Stimulated activated CD8-positive, alpha-beta memory T cell treated with anti-CD3 and anti-CD28 coated beads, Interleukin-15, amount 100 ng/mL, for 24 hours (primary cell): ENCODE measurements at places on chromosomes 7 and 10.

- DNase-seq = no peak
These were observed 127.6 kb downstream of the DNAJB9 start for GRCh38 chr7:108697254-108697653.

GRCh38 chr10:32687116-32687515, 241.2 kb downstream of the CCDC7 start:
- DNase-seq = no peak

DNA sequence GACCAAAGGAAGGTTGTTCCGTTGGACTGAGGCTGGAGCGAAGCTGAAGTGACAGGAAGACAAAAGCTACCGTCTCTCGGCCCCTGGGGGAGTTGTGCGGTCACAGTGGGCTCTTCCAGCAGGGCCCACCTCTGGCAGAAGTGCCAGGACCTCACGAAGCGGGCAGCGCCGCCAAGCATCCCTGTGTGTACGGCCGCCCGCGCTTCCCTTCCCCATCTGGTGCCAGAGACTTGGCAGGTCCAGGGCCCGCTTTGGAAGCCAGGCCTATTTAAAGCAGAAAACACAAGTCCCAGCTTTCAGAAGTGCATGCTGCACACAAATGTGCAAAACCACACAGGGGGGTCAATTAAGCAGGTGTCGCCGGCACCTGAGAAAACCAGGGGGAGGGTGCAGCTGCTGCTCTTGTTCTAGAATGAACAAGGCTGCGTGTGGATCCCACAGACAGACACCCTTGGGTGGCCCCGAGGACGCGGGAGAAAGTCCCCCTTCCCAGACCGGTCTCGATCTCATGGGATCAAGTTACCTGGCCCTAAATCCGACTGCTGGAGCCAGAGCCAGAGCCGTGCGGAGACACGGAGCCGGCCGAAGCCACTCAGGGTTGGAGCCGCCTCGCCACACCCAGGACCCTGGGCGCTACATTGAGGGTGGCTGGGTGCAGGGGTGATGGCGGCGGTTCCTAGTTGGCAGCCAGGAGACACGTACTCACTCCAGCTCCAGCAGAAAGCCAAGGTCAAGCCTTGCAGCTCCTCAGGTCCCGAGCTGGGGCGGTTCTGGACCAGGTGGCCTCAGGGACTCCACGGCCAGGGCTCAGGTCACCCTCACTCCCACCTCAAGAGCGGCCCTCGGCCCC, 51.8 kb upstream of the PPP2R2D start:
- no peak for DNase-seq

GRCh38 chr7:25897261-25897782, 254.7 kb upstream of the NFE2L3 start:
- DNase-seq = no peak

DNA sequence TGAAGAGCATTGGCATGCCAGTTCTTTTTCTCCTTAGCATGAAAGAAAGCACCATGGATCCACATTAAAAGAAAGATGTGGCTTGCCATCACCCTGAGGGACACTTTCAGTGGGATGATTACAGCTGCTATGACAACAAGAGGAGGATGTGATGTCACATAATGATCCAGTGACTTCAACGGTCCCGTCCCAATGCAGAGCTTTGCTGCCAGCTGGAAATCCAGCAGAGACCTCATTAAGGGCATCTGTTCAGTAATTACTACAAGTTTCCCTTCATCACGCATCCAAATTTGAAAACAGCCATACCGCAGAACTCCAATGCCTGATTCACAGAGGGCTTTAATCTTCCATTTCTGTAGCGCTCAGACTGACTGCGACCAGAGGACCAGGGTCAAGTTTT, 206.6 kb downstream of the LSM5 start:
- DNase-seq = no peak

GRCh38 chr10:73000973-73001372, 46.4 kb upstream of the PLA2G12B start:
- no peak for DNase-seq

GRCh38 chr10:30176182-30176581, 116.8 kb upstream of the JCAD start:
- no peak for DNase-seq

DNA sequence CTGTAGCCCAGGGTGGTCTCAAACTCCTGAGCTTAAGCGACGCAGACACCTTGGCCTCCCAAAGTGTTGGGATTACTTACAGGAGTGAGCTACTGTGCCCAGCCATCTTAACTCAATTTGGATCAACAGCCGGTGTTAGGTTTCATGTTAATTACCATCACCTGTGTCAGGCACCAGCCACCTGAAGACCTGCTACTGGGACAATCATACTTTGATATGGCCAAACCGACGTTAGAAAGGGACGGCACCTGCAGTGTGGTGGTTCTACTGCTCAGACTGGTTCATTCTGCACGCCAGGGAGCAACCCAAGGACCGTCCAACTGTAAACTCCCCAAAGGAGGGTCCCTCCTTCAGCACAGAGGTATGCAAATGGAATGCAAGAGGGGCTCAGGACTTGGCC, 74.2 kb upstream of the CYTH3 start:
- no peak for DNase-seq

GRCh38 chr7:158303121-158303520, 284.5 kb downstream of the PTPRN2 start:
- DNase-seq = no peak

- no peak for DNase-seq
These were observed 491.4 kb downstream of the NEBL start for GRCh38 chr10:20405761-20406160.

GRCh38 chr7:128877756-128878120, 15.1 kb downstream of the ATP6V1F start:
- no peak for DNase-seq

DNA sequence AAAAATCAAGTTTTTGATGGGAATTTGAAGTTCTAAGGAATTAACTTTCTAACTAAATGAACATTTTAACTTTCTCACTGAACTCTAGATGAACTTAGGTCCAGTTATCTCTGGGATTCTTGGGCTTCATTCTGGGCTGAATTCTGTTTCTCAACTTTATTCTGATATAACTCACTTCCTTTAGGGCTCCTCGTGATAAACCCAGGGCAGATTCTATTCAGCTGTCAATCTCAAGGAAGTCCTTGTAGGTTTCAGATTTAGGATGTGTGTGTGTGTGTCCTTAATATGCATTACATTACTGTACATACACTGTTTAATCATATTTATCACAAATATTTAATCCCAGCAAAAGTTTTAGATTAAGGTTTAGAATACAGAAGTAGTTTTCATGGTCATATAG, 344.3 kb downstream of the GATA3 start:
- no peak for DNase-seq

DNA sequence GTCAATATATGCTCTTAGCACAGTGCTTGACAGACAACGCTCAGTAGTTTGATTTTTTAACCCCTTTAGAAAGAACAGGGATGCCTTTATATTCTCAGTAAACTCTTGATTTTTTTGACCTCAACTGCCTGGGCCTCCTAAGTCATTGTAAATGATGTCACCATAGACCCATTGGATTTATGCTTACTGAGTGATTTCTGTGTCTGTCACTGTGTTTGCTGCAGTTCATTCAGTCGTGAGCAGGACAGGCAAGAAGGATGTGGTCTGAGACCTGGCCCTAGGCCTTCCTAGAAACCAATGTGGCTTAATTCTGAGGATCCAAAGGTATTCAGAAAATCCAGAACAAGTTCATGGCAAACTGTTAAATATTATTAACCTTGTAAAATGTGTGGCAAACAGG, 868.1 kb downstream of the XPNPEP1 start:
- DNase-seq = no peak

DNA sequence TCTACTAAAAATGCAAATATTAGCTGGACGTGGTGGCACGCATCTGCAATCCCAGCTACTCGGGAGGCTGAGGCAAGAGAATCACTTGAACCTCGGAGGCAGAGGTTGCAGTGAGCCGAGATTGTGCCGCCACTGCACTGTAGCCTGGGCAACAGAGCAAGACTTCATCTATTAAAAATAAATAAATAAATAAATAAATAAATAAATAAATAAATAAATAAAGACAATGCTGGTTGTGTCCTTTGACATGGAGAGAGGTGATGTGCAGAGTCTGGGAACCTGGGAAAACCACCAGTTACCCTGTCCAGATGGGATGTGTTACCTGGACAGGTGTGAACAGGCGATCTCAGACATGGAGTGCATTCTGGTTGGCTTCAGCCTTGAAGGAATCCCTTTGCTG, 102.5 kb downstream of the COBL start:
- no peak for DNase-seq

GRCh38 chr7:105596866-105597265, 15.6 kb upstream of the EFCAB10 start:
- DNase-seq = no peak

DNA sequence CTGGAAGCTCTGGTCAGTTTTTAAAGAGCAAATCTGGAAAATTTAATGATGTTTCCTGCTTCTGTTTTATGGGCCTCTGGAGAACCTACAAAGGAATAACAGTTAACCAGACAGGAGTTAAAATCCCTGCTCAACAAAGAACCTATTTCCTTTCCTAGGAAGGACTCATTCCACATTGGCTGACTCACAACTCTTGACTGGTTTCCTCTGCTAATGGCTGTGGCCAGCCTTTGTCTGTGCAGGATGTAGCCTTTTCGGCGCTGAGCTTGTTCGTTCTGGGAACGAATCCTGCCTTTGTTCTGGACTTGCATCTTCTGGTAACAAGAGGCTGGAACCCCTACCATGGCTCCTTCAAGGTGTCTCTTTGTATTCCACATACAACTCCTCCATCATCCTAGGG, 112.8 kb upstream of the PDCD4 start:
- no peak for DNase-seq

GRCh38 chr10:59903871-59904270, 2.5 kb downstream of the CCDC6 start:
- DNase-seq = no peak

GRCh38 chr10:64762861-64763260, 1241.7 kb downstream of the REEP3 start:
- DNase-seq = no peak

DNA sequence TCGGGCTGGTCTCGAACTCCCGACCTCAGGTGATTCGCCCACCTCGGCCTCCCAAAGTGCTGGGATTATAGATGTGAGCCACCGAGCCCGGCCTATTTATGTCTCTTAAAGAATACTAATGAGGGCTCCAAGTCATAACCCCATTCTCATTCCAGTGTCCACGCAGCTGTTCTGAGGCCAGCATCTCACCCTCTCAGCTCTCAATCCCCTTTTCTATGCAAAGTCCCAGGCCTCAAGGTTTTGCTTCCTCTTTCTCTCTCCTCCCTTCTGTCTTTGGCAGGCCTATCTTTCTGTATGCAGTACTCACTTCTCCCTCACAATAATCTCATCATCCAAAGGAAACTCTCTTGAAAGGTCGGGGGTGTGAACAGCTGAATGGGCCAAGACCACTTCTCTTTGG, 28.0 kb upstream of the VSIR start:
- DNase-seq = no peak

DNA sequence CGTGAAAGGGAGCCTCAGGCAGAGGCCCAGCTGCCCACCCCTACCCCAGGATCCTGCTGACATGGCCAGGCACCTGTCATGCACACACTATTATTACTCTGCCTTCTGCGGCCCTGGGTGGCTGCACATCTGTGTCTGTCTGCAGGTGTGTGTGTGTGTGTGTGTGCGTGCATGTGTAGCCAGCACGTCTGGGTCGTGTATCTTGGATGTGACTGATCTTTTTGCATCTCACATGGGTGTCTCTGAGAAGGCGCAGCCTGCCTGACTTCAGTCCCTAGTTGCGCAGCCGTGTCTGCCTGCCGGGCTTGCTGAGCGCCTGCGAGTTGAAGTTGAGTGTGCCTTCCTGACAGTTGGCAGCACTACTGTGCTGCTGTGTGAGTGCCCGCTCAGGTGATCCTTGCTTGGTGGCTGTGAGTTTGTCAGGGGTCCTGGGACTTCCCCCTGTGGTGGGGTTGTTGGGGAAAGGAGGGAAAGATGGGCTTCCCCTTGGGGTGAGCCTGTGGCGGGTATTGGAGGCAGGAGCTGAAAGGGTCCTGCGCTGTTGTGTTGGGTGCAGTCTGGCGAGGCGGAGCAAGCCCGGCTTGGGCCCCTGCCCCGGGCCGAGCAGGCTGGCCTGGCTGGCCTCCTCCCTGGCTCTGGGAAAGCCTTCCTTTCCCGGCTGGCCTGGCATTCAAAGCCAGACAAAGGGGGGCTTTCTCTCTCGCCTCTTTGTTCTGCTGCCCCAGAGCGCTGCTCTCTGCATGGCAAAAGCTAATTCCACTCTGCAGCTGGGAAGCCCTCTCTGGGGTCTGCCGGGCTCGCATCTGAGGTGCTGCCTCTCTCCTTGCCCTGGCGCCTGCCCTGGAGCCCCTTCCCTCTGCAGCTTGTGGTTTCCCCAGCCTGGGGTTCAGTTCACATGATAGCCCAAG, 4.9 kb downstream of the TRIM8 start:
- DNase-seq = no peak

- no peak for DNase-seq
These were observed 642.2 kb downstream of the SH2D4B start for GRCh38 chr10:81179805-81180452.

GRCh38 chr7:76315364-76315763, 12.9 kb downstream of the HSPB1 start:
- DNase-seq = no peak

- DNase-seq = no peak
These were observed 26.0 kb downstream of the PRSS2 start for GRCh38 chr7:142796501-142797390.

GRCh38 chr10:48690791-48691660, 6.4 kb downstream of the WDFY4 start:
- DNase-seq = no peak

DNA sequence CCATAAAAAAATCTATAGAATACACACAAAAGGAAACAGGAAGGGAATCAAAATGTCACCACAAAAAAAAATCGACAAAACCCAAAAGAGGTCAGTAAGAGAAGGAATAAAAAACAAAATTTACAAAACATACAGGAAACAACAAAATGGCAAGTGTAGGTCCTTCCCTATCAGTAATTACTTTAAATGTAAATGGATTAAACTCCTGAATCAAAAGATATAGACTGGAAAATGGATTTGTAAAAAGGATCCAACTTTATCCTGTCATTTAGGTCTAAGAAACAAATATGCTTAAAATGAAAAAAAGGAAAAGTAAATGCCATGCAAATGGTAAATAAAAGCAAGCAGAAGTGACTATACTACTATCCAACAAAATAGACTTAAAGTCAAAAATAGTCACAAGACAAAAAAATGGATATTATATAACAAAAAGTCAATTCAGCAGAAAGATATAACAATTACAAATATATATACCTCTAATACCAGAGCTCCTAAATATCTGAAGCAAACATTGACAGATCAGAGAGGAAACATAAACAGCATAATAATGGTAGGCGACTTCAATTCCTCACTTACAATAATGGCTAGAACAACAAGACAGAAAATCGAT, 2.0 kb downstream of the OR13A1 start:
- DNase-seq = no peak

GRCh38 chr10:105075031-105075430, 433.9 kb downstream of the SORCS3 start:
- DNase-seq = no peak

GRCh38 chr10:4217187-4217586, 432.2 kb upstream of the KLF6 start:
- DNase-seq = no peak

- no peak for DNase-seq
These were observed 28.1 kb upstream of the DNMBP start for GRCh38 chr10:100037758-100038315.

- DNase-seq = no peak
These were observed 165.4 kb downstream of the GLI3 start for GRCh38 chr7:42071372-42072261.
